Stimulated activated memory B cell treated with anti-CD40 and anti-IgM and Interleukin-4, amounts not matched to agents 10 μg/mL and 1 μg/mL and 100 μg/mL, for 72 hours (primary cell): ENCODE measurements at places on chromosomes 16 and 17.

DNA sequence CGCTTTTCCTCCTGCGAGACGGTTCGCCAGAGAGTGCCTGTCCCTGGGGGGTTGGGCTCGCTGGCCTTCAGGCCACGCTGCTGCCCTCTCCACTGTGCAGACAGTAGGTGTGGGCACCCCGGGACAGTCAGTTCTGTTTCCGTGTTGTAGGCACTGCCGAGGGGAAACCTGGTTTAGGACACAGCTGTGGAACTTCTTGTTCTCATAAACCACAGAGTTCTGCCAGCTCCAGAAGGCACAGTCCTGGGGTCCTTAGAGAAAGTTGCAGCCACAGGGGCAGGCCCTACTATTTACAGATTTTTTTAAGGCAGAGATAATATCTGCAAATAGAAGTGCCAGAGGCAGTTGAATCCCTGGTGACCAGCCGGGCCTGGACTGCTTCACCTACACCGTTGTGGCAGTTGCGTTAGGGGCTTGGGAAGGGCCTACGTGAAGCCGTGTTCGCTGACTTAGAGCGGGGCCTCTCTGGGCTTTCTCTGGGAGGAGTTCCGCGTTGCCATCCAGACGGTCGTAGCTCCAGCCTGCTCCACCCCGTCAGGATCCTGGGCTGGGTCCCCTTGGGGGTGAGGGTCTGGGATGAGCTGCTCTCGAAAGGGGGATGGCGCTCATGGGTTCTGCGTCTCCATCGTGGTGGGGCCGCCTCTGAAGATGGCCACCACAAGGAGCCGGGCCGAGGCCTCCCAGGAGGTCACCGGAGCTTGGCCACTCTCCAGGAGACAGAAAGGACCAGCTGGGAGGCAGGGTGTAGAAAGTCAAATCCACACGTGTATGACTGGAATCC lies 126.3 kb downstream of the BANP start:
- ATAC-seq = no peak

- no peak for ATAC-seq
Observed at GRCh38 chr17:76151896-76152454, 10.9 kb upstream of the FOXJ1 start.

DNA sequence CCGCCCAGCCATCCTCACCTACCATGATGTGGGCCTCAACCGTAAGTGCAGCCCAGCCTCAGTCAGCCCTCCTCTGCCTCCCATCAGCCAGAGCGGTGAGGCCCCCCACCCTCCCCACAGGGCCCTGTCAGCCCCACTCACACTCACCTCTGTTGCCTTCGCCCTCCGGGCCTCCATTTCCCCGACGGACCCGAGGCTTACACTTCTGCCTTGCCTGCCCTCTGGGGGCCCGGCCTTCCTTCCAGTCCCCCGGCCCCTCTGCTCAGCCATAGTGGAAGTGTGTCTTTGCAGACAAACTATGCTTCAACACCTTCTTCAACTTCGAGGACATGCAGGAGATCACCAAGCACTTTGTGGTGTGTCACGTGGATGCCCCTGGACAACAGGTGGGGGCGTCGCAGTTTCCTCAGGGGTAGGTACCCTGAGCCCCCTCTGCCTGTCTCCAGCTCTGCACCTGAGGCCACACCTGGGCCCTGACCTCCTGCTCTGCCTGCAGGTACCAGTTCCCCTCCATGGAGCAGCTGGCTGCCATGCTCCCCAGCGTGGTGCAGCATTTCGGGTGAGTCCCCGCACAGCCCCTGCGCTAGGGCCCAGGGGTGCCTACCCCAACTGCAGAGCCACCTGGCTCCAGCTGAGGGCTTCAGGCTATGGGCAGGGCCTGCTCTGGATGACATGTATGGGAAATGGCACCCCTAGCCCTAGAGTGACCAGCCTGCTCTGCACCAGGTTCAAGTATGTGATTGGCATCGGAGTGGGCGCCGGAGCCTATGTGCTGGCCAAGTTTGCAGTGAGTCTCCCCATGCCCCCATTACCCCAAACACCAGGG lies 4.1 kb downstream of the NDRG4 start:
- no peak for ATAC-seq

DNA sequence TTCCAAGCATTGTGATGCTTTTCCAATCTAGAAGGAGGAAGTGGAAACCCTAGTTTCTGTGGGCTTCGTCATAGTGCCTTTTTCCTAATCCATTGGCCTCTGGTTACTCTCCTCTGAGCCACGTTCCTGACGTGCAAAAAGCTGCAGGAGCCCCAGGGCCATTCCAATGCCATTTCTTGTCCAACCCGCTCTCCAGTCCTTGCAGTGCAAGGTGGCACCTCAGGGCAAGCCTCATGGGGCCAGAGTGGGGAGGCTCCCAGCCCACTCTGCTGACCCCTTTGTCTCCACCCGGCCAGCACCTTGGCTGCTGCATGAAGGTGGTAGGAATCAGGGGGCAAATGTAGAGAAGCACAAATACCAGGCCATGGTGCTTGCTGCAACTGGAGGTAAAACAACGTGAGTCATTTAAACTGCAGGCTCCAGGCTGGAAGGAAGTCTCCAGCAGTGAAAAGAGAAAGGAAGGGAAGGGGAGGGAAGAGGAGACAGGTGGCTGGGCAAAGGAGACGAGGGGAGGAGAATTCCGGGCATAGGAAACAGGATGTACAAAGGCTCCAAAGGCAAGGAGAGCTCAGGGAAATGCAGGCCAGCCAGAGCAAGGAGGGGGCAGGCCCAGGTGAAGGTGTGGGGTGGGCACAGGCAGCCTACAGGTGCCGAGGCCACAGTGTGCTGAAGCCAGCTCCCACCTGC lies 168.2 kb upstream of the TNRC6C start:
- no peak for ATAC-seq

DNA sequence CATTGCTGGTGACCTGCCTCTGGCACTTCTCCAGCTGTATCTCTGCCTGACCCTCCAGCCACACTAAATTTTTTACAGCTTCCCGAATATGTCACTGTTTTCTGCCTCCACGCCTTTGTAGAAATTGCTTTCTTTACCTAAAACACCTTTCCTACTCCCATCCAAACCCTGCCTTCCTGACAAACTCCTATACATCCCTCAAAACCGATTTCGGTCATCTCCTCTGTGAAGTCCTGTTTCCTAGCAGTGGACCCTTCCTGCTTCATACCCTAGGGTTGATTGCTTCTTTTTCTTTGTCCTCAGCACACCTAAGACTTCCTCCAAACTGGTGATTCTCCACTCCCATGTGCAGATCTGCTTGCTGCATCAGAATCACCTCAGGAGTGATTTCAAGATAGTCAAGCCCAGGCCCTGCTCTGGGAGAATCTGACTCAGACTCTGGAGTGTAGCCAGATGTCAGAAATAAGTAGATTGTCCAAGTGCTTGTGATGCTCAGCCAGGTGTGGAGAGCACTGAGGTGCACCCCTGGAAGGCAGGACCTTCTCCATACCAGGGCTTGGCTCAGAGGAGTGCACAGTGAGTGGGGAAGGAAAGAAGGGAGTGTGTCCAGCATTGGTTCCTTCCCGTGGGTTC lies 184.2 kb downstream of the COPRS start:
- no peak for ATAC-seq

GRCh38 chr16:11781773-11782172 lies 15.3 kb downstream of the ZC3H7A start:
- ATAC-seq = no peak

- ATAC-seq = no peak
Observed at GRCh38 chr17:47288531-47289116, 35.0 kb downstream of the ITGB3 start.
